ENCODE measurements at places on chromosomes 4 and X.

DNA sequence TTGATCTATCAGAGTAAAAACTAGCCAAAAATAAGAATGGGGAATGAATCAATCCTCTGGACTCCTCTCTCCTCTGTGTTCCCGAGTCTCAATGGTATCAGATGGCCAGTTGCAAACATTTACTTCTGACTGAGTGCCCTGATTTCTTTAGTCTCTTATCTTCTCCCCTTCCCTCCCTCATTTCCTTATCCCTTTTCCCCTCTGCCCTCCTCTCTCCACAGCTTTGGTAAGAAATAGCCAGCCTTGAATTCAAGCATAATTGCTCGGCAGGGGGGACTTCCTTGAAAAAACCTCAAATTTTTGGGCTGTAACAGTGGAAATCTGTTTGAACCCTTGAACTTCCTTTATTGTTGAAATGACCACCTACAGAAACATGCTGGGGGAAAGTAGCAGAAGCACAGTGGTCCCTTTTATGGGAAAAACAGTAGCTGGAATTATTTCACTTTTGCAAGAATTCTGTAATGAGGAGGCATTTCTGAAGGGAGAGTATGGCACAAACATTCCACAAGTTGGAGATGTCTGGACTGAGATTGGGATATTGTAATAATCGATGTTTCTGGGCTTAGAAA is 40.3 kb downstream of the NHS start:
- DNase-seq = no peak

DNA sequence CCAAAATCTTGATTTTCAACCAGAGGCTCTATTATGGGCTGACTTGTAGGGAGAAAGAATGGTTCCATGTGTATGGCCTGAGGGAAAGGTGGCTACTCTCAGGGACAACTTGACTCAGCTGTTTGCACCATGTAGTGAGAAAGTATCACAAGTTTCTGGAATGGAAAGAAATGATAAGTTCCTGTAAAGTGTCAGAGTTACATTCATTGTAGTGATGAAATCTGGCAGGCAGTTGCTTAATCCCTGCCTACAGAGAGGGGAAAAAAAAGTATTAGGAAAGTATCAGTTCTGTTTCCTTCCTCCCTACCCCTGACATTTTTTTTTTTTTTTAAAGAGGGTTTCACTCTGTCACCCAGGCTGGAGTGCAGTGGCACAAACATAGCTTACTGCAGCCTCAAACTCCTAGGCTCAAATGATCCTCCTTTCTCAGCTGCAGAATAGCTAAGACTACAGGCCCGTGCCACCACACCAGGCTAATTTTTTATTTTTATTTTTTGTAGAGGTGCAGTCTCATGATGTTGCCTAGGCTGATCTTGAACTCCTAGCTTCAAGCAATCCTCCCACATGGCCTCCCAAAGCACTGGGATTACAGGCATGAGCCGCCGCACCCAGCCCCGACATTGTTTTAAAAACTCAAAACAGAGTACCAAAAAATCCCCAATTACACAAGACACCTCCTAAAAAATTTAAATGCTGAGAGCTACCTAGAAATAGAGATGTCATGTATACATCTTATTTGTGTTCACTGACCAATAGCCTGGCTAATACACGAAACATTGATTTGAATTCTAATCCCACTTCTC is 4.8 kb upstream of the FBXL5 start:
- DNase-seq = no peak

DNA sequence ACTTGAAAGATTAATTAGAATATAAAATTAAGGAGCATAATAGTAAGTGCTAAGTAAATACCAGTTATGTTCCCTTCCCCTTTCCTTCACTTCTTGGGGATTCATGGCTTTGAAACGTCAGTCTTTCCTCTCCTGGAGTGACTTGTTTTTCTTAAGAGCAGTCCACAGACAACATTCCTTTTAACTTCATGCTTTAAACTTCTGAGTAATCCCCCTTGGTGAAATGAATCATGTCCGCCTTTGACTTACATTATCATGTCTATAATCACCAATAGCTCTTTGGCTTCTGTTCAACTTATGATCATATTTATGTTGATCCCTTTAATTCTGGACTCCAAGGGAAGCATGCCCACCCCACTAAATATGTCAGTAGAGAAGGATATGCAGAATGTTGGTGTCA is 1012.1 kb upstream of the SLIT2 start:
- no peak for DNase-seq

- DNase-seq = no peak
These were observed 1222.4 kb upstream of the PRKX start for GRCh38 chrX:4935846-4936245.

DNA sequence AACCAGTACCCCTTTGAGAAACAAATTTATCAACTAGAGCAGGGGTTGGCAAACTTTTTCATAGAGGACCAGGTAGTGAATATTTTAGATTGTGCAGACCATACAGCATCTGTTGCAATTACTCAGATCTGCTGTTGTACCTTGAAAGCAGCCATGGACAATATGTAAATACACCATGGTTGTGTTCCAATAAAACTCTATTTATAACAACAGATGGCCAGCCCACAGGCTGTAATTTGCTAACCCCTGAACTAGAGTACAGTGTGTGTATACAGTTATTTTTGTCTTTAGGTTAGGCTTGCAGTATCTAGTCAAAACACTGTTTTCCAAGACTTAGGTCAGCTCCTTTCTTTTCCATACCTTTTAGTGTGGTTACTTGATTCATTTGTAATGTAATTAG is 54.4 kb downstream of the PHKA1 start:
- no peak for DNase-seq

- no peak for DNase-seq
These were observed 157.6 kb downstream of the ZNF518B start for GRCh38 chr4:10299601-10300000.

DNA sequence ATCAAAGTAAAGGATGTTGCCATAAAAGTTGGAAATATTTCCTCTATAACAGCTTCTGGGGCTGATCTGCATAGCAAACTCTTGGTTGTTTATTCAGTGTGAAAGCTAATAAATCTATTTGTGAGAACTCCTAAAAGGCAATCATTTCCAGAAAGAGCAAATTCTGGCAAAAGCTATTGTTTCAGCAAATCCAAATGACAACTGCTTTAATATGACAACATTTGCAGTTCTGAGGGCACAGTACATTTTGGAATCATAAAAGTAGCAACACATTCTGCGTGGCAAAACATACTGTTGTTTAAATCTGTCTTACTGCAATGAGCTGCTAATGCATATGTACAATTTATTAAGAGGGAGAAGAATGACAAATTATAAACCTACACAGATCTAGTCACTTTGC is 818.1 kb downstream of the FSTL5 start:
- DNase-seq = no peak

- no peak for DNase-seq
These were observed 124.7 kb downstream of the CBR4 start for GRCh38 chr4:168885400-168885799.

DNA sequence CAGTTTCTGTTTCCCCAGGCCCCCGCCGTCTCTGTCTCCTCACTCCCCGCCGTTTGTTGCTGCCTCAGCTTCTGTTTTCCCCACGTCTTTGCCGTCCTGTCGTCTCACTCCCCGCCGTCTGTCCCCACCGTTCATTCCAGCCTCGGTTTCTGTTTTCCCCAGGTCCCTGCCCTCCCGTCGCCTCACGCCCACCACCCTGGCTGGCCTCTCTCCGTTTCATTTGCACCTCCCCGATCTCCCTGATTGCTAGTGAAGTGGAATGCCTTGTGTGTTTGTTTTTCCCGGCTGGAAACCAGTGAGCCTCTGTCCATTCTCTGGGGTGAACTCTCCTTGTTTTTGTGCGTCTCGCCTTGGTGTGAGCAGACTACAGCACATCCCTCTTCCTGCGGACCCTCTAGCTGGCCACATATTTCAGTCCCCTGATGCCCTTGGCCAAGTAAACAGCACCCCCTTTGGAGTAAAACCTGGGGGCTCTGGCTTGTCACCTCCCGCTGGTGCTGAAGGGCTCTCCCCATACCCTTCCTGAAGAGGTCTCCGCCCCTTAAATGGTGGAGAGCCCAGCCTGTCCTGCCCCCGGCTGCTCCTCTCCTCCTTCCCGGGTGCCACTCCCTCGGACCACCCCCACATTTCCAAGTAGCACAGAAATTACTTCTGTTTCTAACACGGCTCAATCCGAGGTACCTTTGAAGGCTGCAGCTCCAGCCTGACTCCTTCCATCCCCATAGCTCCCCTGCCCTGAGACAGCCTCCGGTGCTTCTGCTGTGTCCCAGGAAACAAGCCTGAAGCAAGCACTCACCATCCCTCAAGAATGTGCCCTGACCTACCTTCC is 13.2 kb downstream of the TMEM175 start:
- DNase-seq = no peak

- no peak for DNase-seq
These were observed 45.2 kb downstream of the SLC4A4 start for GRCh38 chr4:71383984-71384383.
